Activated CD8-positive, alpha-beta memory T cell treated with anti-CD3 and anti-CD28 coated beads for 1 hour (primary cell): ENCODE measurements at places on chromosomes 12 and 14.

- no peak for DNase-seq
These were observed 28.3 kb downstream of the ERC1 start for GRCh38 chr12:1019283-1019682.

GRCh38 chr12:22729957-22730443 is 105.0 kb downstream of the ETNK1 start:
- DNase-seq: no peak

- DNase-seq: no peak
These were observed 30.5 kb downstream of the SLC24A4 start for GRCh38 chr14:92353447-92353846.

- DNase-seq: no peak
These were observed 18.7 kb upstream of the HDAC7 start for GRCh38 chr12:47838286-47838931.

- DNase-seq: no peak
These were observed 57.3 kb downstream of the TTC7B start for GRCh38 chr14:90758959-90759358.

DNA sequence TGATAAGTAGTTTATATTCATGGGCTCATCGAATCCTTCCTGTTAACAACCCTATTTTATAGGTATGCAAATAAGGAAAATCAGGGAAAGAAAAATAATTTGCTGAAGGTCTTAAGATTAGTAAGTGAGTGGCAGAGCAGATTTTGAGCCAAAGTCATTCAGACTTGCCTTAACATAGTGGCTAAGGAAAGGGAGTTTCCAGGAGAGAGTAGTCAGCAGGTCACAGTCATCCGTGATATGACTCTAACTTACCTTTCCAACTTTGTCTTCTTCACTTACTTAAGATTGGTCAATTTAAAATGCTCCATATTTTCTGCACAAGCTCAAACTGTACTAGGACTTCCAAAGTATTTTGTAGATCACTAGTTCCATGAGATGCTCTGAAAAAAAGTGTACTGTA is 46.6 kb downstream of the AKAP6 start:
- no peak for DNase-seq

DNA sequence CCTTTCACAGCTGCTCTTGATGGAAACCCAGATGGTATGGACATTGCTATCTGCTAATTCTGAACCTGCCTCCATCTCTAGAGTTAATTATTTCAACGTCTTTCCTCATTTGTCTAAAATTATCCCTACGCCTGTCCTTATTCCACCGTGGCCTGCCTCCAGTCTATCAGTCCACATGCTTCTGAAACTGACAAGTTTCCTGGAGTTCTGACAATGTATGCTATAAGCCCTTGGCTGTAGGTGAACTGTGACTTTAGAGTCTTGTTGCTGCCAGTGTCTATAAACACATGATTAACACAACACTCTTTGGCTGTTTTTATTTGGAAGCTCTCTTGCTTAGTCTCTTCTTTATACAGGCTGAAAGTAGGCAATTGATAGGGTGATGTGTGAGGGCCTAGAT is 1052.9 kb downstream of the TMTC2 start:
- DNase-seq: no peak

DNA sequence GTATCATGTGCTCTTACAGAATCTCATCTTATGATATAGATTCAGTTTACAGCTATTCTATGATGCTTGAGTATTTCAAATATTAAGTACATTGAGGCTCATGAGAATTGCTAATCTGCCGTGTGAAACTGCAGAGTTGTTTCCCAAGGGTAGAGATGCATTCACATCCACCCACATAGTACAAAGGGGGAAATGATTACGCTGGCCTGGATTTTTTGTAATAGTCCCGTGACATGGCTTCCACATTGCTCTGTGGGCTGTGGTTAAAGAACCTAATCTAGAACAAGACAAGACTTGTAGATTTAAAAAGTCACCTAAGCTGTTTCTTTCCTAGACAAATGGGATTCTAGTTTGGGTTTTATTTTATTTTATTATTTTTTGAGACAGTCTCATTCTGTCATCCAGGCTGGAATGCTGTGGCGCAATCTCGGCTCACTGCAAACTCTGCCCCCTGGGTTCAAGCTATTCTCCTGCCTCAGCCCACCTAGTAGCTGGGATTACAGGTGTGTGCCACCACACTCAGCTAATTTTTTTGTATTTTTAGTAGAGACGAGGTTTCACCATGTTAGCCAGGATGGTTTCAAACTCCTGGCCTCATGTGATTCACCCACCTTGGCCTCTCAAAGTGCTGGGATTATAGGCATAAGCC is 13.0 kb upstream of the RIOX1 start:
- no peak for DNase-seq

GRCh38 chr14:29759521-29760340 is 167.9 kb downstream of the PRKD1 start:
- DNase-seq: no peak

DNA sequence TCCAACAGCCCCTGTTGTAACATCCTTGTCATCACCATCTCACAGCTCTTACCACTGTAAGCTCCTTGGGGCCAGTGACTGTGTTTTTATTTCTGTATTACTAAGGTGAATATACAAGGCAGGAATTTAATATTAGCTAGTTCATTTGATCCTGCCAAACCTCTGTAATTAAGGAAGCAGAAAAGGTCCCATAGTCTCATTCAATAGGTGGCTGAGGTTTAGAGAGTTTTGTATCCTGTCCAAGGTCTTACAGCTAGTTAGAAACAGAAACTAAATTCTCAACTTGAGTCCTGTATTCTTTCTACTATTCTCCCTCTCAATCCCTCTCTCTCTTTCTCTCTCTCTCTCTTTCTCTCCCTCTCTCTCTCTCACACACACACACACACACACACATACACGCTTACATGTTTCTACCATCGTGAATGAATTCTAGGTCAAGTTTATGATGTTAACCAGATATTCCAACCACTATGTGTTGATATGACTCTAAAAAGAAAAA is 543 bp upstream of the GLIPR1 start:
- DNase-seq: no peak

GRCh38 chr12:49872781-49873181 is 29.9 kb upstream of the BCDIN3D start:
- DNase-seq: no peak

DNA sequence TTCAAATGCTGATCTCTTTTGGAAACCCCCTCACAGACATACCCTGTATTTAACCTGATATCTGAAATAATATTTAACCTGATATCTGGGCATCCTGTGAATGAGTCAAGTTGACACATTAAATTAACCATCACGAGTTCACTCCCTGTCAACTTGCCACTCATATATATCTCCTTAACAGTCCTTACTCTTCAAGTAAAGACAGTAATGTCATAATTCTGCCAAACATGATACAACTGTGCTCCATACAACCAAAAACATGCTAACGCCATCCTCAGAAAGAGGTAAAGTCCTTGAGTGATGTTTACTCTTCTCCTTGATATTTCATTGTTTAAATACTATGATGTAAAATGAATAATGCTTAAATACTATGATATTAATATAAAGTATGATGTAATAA is 105.0 kb downstream of the PLCZ1 start:
- no peak for DNase-seq

- no peak for DNase-seq
These were observed 15.9 kb upstream of the YLPM1 start for GRCh38 chr14:74747237-74747636.

GRCh38 chr12:63804746-63805145 is 25.0 kb downstream of the RXYLT1 start:
- DNase-seq: no peak
